ENCODE measurements at places on chromosomes 7 and 10.

- DNase-seq, result no peak
Observed at GRCh38 chr7:80842022-80842790, 76.6 kb downstream of the SEMA3C start.

DNA sequence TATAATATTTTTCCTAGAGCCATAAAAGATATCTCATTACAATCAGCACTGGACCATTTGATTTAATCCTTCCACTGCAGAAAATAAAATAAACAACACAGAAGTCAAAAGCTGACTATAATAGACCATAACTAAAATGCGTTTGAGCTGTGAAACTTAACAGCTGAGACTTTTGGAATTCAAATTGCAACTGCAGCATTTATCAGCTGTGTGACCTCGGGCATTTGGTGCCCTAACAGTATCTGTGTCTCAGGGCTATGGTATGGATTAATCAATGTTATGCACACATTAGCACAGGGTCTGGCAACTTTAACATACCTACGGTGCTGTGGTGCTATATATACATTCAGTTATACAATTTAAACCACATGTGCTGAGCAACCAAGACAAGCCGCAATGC lies 160.1 kb downstream of the COL28A1 start:
- no peak for DNase-seq

- DNase-seq, result no peak
Observed at GRCh38 chr7:55005241-55005851, 13.5 kb upstream of the EGFR start.

- no peak for DNase-seq
Observed at GRCh38 chr7:123580406-123581161, 21.0 kb upstream of the ASB15 start.

GRCh38 chr7:115216652-115217051 lies 294.8 kb downstream of the MDFIC start:
- DNase-seq, result no peak

- no peak for DNase-seq
Observed at GRCh38 chr7:129958643-129959470, 6.1 kb upstream of the UBE2H start.

Data from lower leg skin (tissue), 4 donors.